ENCODE measurements at places on chromosomes 13 and 19.

DNA sequence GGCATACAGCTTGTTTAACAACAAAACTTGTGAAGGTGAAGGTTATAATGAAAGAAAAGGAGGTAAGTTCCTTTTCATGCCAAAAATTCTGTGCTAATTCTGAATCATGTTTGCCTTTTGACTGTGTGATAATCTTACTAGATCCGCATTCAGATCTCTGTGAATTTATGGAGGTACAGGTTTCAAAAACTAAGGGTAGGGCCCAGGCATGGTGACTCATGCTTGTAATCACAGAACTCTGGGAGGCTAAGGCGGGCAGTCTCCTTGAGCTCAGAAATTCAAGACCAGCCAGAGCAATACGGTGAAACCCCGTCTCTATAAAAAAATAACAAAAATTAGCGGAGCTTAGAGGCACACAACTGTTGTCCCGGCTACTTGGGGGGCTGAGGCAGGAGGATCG lies 45.9 kb downstream of the PCDH9 start:
- no peak for DNase-seq

GRCh38 chr13:105902396-105902795 lies 633.1 kb downstream of the EFNB2 start:
- no peak for DNase-seq

DNA sequence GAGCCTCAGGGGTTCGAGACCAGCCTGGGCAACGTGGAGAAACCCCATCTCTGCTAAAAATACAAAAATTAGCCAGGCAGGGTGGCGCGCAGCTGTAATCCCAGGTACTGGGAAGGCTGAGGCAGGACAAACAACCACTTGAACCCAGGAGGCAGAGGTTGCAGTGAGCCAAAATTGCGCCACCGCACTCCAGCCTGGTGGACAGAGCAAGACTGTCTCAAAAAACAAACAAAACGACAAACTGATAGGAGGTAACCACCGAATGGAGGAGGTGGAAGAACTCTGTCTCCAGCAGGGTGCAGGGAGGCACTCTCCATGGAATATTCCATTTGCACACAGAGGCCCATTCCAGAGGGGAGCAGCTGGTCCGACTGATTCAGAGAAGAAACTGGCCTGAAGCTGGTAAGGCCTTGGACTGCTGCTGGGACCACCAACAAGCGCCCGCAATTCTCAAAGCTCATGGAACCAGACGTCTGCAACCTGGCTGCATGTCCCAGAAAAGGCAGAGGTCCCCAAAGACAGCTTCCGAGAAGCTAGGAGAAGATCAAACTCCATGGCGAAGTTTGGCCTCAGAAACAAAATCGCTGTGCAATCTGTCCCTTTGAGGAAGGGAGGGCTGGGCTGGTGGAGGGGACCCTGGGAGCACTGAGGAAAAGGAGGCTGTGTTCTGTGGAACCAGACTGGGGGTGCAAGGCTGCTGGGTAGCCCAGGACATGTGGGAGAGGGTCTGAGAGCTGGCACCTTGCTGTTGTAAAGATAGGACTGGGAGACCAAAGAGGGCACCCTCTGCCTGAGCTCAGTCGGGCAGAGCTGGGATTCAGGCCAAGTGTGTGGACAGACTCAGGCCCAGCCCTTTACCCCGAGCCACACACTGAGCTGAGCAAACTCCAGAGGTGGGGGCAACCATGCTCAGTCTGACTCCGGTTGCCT lies 35.2 kb downstream of the SLC25A42 start:
- no peak for DNase-seq

GRCh38 chr13:52374389-52374788 lies 31.6 kb downstream of the THSD1 start:
- no peak for DNase-seq

GRCh38 chr19:32339988-32340874 lies 5.2 kb upstream of the ZNF507 start:
- peak; percentile 64 for DNase-seq

All from nephron progenitor cell (in vitro differentiated cells).